ENCODE measurements at places on chromosomes 3 and 15.
A peak's percentile ranks its signal among the peaks of the same experiment; 100 is the strongest.

- DNase-seq = no peak
Measured at GRCh38 chr3:16374047-16374934, 109.3 kb downstream of the OXNAD1 start.

DNA sequence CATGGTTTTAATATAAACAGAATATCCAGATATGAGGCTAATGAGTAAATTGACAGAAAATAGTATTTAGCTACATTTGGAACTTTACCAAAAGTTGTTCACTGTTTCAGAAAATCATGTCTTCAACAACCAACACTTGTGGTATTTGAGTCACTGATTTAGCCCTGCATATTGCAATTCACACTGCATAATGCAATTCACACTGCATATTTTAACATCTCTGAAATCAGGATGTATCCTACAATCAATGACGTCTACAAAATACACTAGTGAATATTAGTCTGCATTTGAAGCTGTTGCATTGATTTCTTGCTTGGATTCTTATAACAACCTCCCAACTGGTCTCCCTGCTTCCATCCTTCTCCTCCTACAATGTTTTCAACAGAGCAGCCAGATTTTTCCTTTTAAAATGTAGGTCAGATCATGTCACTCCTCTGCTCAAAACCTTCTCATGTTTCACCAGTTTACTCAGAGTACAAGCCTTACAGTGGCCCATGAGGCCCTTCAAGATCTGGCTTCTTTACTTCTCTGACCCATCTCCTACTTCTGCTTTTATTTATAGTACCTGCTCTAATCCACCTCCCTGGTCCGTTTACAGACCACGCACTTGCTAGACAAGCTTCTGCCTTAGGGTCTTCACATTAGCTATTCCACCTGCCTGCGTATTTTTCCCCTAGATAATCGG is 11.4 kb upstream of the RAB11A start:
- DNase-seq = no peak

DNA sequence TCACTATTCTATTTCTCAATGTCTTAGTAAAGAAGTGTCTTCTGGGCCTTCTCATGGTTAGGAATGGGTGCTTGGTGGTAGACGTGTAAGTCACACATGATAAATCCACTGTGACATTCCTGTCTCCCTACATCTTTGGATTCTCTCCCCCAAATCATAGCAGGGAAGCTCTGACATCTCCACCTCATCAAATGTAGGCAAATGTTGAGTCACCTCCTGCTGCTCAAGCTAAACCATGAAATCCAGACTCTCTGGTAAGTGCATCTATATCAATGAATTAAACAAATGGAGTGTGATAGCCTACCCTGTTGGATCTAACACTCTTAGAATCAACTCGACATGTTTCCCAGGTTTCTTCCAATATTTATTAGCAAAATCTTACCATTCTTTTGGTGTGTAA is 42.8 kb upstream of the RPL35A start:
- no peak for DNase-seq

- DNase-seq = peak; percentile 46
Measured at GRCh38 chr3:189316296-189317019, 144.7 kb downstream of the TPRG1 start.

- no peak for DNase-seq
Measured at GRCh38 chr3:138137861-138138260, 5.7 kb upstream of the A4GNT start.

DNA sequence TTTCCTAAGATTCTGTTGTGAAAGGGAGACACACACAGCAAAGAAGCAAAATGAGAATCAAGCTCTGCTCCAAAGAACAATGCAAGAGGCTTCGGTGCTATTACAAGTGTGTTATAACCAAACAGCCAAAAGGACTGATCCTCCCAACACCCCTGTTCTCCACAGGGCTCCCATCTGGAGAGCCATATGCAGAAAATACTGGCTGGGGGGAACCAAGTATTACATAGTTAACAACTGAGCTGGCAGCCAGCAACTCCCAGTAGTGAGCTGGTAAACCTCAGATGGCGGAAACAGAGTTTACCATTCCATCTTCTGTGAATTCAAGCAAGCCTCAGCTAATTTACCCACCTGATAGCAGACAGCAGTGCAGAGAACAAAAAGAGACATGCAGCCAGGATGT is 156.4 kb downstream of the NTRK3 start:
- DNase-seq = no peak

DNA sequence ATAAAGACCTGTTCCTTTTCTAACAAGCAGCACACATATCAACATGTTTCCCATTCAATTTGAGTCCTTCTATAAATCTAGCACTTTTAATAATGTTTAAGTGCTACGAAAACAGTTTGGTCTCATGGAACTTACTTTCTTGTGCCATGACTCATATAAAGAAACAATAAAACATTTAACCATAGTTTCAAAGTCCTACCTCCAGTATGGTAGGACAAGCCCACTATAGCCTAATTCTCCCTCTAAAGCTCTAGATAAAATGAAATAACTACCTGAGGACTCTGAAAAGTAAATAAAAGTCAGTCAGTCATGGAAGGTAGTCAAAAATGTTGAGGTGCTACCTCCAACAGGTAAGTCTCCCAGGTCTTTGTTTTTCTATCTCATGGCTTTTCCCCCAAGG is 12.0 kb upstream of the PIK3CA start:
- DNase-seq = no peak

DNA sequence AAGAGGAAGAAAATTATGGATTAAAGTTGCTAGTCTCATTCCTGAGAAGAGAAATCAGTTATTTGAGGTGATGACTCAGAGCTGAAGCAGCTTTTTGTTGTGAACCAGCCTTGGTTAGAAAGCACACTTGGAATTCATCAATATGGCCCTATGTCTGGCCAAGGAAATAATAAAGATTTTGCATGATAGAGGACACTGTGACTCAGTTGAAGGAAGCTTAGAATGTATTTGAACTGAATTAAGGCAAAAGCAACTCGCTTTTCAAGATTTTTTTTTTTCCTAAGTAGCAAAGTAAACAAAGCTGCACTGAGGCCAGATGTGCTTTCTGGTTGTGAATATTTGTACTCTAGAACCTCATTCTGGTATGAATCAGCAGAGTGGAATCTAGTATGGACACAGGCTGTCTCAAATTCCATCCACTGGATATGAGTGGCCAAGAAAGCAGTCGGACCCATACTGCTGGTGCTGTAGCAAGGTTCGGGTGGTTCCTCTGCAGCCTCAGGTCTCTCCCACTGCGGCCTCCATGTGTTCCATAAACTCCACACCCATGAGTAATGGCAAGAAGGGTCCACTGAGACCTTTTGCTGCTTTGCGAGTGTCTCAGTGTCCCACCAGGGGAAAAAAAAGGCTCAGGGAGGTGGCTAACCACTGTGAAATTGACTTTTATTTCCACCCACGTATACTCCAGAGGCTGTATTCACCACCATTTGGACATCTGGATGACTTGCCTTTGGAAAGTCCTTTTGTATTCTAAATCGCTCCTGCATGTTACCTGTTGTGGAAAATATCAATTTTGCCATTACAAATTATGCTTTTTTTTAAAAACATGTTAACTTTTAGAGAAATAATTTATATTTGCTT is 53.1 kb downstream of the TGFBR2 start:
- no peak for DNase-seq

DNA sequence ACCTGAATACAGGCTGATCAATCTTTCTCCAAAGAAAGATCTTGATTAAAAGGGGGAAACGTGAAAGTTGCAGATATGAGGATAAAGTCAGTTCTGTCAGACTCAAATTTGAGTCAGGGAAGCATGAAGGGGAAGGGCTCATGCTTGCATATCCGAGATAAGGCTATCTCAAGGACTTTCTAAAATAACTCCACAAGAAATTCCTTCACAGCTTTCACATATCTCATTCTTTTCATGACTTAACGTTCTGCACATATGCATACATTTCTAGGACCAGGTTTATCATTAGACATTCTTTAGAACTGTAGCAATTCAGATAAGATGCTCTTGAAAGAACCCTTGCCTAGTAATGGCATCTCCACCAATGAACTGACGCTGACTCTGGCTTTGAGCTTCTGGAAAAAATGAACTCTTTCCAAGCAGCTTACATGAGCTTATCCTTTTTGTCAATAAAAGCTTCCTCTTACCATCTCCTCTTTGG is 15.9 kb downstream of the SH3GL3 start:
- no peak for DNase-seq

- no peak for DNase-seq
Measured at GRCh38 chr3:148528024-148528423, 169.7 kb upstream of the AGTR1 start.

DNA sequence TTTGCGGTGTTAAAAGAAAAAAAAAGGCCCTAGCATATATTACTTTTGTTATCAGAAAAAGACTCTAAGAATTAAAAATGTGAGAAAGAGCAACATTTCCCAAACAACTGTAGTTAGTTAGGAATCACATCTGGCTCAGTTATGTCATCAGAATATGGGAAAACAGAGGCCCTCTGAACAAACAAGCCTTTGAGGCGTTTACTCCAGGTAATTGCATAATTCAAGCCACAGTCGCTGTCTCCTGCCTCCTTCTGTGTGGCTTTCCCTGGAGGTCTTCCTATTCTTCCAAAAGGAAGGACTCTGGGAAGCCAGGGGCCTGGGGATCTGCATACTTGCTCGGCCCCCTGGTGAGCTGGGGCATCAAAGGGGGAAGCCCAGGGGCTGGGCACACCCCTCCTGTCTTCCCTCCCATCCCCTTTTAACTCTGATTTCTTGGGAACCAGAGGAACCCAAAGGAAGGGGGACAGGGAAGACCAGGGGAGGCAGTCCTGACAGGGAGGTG is 3.7 kb upstream of the FAM107A start:
- DNase-seq = no peak

DNA sequence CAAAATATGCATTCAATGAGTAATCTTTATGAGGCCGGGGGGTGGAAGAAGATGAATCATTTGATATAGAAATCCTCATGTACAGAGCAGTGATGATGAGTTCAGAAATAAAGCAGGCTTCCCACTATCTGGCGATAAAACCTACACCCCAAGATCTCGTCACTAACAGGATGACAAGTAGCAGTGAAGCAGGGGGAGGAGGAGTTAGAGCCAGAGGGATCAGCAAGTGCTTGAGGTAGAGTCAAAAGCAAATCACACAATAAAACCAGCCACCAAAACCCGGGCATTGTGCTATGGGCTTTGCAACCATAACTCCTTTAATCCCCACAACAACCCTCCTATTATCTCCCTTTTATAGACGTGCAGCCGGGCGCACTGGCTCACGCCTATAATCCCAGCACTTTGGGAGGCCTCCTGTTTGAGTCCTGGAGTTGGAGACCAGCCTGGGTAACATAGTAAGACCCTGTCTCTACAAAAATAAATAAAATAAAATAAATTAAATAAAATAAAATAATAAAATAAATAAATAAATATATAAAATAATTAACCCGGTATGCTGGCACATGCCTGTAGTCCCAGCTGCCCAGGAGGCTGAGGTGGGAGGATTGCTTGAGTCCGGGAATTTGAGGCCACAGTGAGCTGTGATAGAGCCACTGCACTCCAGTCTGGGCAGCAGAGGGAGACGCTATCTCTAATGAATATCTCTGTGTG is 53.0 kb downstream of the STARD5 start:
- DNase-seq = no peak

DNA sequence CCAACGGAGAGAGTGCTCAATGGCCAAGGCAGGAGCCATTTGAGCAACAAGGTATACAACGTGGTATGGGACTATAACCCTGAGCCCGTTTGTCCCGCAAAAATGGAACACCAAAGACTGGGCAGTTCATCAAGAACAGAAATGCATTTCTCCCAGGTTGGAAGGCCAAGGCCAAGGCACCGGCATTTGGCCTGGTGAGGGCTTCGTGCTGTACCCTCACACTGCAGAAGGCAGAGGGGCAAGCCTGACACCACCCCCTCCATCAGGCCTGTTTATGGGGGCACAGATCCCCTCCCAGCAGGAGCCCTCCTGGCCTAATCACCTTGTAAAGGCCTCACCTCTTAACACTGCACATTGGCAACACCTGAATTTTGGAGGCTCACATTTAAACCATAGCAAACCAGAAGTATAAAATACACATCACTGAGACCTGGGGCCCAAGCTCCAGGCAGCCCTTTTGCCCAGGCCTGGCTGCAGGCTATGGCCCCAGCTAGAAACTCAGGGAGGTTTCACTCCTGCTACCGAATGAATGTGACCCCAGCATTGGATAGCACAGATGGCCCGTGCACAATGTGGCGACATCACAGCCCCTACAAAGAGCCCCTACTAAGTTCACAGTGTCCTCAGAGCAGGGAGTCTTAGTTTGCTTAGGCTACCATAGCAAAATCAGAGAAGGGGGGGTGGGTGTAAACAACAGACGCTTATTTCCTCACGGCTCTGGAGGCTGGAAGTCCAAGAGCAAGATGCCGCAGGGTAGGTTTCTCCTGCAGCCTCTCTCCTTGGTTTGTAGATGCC is 47.1 kb downstream of the KLF15 start:
- no peak for DNase-seq

DNA sequence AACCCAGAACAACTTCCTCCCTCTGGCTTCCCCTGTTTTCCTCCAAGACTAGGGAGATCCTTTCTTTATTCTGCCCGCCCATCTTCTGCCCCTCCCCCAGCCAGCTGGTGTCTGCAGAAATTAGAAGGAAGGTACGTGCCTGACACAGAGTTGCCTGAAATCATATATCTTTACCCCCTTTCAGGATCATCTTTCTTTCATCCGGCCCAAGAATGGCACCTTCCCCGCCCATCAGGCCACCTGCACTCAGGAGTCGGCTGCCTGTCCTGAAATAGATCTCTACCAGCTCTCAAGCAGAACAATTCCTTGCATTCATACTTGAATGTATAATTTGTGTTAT is 133.7 kb downstream of the VGLL4 start:
- no peak for DNase-seq

- no peak for DNase-seq
Measured at GRCh38 chr3:129793319-129793718, 100.2 kb downstream of the TMCC1 start.

- no peak for DNase-seq
Measured at GRCh38 chr3:1848935-1849334, 249.7 kb upstream of the CNTN4 start.

DNA sequence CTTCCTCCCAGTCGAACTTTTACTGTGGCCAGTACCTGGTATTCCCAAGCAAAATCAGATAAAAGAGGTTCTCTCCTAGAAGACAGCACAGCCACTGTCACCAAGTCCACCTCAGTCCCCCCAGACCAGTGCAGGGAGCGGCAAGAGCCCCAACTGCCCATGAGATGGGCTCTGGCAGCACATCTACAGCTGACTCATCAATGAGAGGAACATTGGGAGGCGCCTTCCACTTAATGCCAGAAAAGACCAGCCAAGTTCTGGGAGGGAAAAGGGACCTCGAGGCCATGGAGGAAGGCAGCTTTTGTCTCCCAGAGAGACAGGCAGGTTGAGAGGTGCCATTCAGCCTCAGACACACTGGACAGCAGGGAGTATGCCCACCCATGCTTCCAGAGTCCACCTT is 28.2 kb downstream of the POC1A start:
- DNase-seq = no peak

DNA sequence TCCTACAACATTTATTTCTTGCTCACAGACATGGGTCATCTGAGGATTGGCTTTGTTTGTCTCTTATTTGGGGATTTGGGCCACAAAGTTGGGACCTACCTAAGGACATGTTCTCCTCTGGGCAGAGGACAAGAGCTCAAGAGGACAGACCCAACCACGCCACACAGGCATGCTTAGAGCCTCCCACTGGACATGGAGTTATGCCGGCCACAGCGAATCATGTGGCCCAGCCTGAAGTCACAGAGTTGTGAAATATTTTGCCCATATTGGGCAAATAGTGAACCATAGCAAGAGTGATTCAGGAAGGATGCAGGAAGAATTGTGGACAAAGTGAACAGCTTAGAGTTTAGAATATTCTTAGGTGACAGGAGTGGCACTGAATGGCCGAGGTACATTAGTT is 9.9 kb downstream of the TRAK1 start:
- DNase-seq = no peak

- no peak for DNase-seq
Measured at GRCh38 chr3:37387462-37387861, 213.1 kb upstream of the LRRFIP2 start.

- no peak for DNase-seq
Measured at GRCh38 chr3:130834476-130834875, 59.4 kb upstream of the ATP2C1 start.
